ENCODE measurements at places on chromosomes 5 and 9.

- no peak for DNase-seq
These were observed 13.6 kb downstream of the SEPTIN8 start for GRCh38 chr5:132763181-132764036.

GRCh38 chr5:172943906-172944305 lies 15.3 kb upstream of the RPL26L1 start:
- DNase-seq: no peak

DNA sequence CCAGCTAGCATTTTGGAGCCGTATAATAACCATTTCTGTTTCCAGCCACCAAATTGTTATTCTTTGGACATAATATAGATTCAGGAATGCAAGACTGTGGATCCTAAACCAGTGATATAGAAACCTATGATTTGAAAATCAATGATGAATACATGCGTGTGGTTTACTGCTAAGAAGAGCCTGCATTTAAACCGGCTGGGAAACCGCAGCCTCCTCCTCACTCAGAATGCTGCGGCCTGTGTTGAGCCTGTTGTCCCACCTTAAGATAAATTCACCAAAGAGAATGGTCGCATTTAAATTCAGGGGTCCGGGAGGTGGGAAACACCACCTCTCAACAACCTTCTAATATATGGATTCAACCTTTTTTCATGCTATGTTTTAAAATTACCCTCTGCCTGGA lies 148.0 kb downstream of the MEF2C start:
- DNase-seq: no peak

GRCh38 chr9:111754800-111755199 lies 39.9 kb downstream of the SHOC1 start:
- DNase-seq: no peak

- DNase-seq: no peak
These were observed 126.9 kb downstream of the KCNIP1 start for GRCh38 chr5:170630711-170631141.

GRCh38 chr9:37752642-37753488 lies 740 bp upstream of the TRMT10B start:
- no peak for DNase-seq

DNA sequence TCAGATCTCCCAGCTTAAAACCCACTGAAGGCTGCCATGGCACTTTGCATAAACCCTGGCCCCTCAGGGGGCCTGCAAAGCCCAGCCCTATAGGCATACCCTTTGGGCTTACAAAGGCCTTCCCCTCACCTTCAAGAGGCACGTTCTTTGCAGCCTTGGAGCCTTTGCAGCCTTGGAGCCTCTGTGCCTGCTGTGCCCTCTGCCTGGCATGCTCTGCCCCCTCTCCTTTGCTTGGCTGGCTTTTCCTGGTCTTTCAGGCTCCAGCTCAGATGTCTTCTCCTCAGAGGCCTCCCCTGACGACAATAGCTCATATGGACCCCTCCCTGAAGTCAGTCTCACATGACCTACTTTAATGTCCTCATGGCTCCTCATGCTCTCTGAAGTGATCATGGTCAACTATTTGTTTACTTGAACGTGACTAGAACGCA lies 60.3 kb downstream of the CXXC5 start:
- DNase-seq: no peak

- no peak for DNase-seq
These were observed 916 bp downstream of the TOR1A start for GRCh38 chr9:129822898-129823541.

DNA sequence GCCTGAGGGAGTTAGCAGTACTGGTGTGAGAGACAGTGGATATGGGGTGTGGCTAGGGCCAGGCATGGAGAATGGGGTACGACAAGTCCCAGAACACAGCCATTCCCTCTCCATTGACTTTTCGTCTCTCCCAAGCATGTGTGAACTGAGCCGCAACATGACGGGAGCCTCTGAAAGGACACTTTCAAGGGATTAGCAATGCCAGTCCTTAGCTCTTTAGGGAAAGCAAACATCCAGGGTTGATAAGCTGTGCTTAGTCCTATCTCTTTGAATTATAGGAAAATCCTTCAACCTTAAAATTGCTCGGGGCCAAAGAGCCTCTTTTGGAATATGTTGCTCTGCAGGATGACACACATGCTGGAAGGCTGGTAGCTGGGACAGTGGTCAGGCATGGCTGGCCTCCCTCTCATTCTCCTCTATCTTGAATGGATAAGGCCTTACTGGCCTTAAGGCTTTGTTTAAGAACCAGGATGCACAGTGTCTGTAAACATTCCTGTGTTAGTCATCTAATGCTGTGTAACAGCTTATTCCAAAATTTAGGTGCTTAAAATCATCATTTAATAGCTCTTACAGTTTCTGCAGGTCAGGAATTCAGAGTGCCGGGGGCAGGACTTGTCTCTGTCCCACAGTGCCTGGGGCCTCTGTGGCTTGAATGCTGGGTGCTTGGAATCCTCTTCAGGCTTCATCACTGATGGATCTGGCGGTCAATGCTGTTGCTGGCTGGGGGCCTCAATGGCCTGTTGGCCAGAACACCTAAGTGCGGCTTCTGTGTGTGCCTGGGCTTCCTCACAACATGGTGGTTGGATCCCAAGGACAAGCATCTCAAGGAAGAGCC lies 95.3 kb downstream of the PTTG1 start:
- no peak for DNase-seq

GRCh38 chr5:112933105-112933504 lies 11.1 kb upstream of the REEP5 start:
- no peak for DNase-seq

DNA sequence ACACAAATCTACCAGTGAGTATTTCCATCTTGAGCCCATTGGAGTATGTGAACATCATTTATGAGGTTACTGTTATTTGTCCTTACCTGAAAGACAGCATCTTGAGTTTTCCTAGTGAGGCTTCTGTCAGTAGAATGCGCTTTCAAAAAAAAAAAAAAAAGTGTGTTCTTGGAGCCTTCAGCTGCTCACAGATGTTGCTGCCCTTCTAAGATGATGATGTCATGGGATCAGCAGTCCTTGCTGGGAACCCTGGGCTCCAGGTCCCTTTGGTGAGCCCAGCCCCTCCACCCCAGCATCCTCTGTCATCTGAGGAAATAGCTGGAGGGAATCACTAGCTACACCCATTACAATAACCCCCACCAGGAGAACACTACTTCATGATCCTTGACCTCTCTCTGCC lies 83.3 kb downstream of the ATPSCKMT start:
- DNase-seq: no peak

- DNase-seq: no peak
These were observed 392.4 kb downstream of the NTRK2 start for GRCh38 chr9:85061969-85062368.

GRCh38 chr5:37840053-37841034 lies 503 bp upstream of the GDNF start:
- no peak for DNase-seq

- DNase-seq: no peak
These were observed 4.0 kb upstream of the TRAF2 start for GRCh38 chr9:136882109-136882946.

DNA sequence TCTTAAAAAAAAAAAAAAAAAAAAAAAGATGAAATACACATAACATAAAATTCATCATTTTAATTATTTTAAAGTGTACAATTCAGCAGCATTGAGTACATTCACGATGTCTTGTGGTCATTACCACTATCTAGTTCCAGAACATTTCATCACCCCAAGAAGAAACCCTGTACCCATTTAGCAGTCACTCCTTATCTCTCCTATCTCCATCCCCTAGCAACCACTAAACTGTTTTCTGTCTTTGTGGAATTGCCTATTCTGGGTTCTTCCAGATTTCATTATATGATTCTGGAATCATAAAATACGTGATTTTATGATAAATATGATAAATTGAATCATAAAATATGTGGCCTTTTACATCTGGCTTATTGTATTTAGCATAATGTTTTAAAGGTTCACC lies 8.9 kb upstream of the HMCN2 start:
- no peak for DNase-seq
